ENCODE measurements at places on chromosomes 11 and 22.

DNA sequence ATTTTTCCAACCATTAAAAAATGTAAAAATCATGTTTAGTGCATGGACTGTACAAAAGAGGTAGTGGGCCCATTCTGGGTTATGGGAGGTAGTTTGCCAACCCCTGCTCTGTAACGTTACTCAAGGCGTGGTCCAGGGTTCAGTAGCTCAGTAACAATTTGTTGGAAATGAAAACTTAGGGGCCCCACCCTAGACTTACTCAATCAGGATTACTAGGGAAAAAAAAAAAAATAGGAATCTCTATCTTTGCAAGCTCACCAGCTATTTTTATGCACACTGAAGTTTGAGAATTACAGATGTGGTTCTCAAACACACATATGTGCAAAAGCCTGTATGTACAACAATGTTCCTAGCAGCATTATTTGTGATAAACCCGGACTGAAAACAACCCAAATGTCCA is 17.3 kb upstream of the LMO2 start:
- DNase-seq: no peak

DNA sequence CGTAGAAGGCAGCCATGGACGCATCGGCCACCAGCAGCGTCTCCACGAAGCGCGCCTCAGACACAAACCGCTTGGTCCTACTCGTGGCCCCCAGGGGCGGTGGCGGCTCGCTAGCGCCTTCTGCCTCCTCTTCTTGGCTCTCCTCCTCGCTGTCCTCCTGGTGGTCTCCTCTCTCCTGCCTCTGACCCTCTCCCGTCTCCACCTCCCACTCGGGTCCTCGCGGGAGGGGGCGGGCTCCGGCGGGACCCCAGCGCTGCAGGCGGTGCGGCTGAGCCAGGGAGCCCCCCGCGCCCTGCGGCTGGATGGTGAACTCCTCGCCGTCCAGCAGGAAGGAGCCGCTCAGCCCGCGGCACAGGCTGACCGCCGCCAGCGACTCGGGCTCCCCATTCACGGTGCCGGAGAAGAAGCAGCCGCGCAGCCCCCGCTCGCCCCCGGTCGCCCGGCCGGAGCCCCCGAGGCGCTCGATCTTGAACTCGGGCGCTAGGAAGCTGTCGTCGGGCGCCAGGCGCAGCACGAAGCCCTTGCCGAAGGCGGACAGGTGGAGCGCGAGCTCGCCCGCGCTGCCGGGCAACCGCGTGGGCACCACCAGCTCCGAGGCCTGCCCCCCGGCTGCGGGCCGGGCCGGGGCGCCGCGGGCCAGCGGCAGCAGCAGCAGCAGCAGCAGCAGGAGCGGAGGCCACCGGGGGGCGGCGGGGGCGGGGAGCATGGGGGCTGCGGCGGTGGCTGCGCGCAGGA is 661 bp downstream of the ADAMTS8 start:
- peak; percentile 61 for DNase-seq

DNA sequence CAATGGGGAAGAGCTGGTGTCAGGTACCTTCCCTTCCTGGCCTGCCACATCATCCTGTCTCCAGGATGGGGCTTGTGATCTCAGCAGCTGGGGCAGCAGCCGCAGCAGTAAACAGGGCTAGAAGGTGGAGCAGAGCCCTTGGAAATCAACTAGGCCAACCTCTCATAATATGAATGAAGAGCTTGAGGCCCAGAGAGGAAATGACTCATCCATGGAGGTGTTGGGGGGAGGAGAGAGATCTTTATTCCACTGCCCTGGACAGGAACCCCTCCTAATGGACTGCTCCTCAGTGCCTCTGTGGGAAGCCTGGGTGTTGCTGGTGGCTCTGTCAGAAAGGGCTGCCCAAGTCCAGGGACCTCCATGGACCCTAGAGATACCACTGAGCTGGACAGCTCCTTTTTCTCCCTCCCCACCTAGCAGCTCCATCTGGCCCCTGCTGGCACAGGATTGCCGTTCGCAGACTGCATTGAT is 111.8 kb downstream of the OSBP2 start:
- DNase-seq: no peak

- DNase-seq: no peak
Measured at GRCh38 chr11:128297805-128298204, 289.6 kb downstream of the ETS1 start.

DNA sequence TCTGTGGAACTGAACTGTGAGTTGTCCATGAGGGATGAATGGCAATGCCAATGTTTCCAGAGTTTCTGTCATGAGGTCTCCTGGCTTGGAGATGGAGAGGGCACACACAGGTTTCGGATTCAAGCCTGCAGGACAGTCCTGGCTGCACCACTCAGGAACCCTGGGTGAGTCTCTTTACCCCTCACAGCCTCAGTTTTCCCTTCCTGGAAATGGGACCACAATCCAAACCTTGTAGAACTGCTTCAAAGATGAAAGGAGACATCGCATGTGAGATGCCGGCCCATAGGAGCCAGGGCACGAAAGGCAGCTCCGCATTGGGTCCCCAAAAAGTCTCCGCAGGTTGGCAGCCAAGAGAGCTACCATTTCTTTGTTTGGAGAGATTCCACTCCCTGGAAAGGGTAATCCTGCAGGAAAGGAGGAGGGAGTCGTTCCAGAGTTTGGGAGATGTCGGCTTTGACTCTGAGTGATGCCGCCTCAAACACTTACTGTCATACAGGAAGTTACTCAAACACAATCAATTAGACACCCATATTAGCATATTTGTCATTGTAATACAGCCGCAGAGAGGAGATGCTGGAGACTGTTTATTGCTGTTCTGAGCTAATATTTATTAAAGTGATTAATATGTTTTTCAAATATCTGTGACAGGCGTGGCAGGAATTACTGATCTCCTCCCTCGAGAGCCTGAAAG is 318.3 kb downstream of the MN1 start:
- no peak for DNase-seq

- DNase-seq: peak; percentile 55
Measured at GRCh38 chr22:25069758-25070481, 117.4 kb downstream of the KIAA1671 start.

- no peak for DNase-seq
Measured at GRCh38 chr22:41157083-41157482, 48.0 kb upstream of the L3MBTL2 start.

DNA sequence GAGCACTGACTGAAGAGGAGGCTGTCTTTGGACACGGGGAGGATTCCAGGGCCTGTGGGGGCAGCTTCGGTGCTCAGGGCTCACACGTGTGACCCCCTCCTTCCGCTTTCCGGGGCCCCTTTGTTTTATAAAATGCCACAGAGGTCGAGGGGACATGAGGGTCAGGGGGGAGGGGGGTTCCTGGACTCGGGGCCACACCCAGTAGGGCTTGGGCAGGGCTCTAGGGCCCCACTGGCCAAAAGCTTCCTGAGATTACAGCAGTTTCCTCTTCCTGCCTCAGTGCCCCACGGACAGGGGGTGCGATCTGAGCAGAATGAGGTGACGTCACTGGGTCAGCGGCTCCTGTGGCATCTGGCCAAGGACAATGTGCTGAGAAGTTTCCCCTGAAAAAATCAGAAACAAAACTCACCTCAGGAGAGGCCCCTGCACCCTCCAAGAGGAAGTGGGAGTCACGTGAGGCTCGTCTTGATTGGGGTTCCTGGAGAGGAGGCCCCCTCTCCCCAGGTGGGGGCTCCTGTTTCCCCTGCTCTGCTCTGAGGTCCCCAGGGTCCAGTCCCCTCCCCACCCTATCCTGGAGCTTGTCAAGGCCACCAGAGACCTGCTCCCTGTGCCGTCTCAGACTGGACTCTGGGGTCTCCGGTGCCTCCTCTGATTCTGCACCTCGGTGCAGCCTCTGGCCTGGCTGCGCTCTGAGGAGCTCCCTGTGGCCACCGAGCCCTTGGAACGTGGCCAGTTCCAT is 6.4 kb upstream of the IFITM3 start:
- DNase-seq: peak; percentile 70

DNA sequence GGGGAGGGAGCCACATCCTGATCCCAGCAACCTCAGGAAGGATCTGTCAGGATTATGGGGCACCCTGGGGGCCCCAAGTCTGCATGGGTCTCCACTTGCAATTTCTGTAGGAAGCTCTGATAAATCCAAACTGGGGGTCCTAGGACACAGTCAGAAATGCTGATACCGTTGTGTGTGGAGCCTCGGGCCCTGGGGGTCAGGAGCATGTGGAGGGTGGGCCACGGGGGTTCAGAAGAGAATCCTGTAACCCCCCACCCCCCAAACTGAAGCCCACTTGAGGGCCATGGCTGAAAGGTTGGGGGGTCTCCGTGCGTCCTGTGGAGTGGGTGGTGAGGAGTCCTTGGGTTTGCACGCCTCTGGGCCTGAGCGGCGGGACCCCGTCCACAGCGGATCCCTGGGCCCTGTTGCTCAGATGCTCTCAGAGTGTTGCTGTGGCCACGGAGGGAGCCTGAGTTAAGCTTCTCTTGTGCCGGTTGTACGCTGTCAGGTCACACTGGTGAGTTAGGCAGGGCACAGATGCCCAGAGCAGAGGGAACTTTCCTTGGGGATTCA is 72.2 kb downstream of the LRP5 start:
- no peak for DNase-seq

- DNase-seq: peak; percentile 48
Measured at GRCh38 chr22:46547883-46548244, 10.4 kb upstream of the CELSR1 start.

- no peak for DNase-seq
Measured at GRCh38 chr11:64059339-64060140, 23.8 kb downstream of the FLRT1 start.

GRCh38 chr11:6269994-6270393 is 10.4 kb downstream of the CCKBR start:
- no peak for DNase-seq

DNA sequence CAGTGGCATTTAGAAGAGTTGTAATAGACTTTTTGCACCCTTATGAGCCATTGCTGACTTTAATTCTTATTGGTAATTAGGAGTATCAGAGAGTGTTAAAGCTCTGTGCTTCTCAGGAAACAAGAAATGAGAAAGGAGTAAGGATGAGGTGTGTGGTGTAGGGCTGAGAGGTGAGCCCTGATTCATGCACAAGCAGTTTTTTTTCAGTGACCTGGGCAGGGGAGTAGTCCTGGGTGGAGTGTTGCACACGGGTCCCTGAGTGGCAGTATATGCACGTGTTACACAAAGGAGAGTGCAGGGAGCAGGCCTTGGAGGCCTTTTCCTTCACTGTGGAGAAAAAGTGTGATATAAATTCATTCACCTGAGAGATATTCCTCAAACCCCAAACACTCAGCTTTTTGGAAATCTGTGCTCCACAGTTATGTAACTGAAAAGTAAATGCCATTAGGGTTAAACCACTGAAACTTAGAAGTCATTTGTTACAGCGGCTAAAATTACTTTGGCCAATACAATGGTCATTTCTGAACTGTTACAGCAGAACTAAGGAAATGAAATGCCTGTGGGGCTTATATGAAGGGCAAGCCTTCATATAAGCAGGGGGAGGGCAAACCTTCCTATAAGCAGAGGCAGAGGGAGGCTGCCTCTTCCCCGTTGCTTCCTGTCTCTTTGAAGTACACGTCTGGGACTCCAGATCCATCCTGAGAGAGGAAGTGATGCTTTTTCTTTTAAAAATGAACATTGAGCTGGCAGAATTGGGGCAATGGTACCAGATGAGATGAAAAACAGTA is 62.6 kb upstream of the OLFML1 start:
- DNase-seq: no peak

- DNase-seq: no peak
Measured at GRCh38 chr22:22769434-22770279, 118.0 kb upstream of the IGLL5 start.

DNA sequence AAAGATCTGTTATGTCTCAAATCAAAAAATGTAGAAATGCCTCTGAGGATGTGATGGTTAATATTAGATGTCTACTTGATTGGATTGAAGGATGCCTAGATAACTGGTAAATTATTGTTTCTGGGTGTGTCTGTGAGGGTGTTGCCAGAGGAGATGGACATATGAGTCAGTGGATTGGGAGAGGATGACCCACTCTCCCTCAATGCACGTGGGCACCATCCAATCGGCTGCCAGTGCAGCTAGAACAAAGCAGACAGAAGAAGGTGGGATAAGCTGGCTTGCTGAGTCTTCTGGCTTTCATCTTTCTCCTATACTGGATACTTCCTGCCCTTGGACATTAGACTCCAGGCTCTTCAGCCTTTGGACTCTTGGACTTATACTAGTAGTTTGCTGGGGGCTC is 430.3 kb downstream of the SOX6 start:
- no peak for DNase-seq

- DNase-seq: peak; percentile 27
Measured at GRCh38 chr11:200224-201003, 6.8 kb downstream of the BET1L start.

GRCh38 chr11:65492637-65493366 is 6.0 kb upstream of the MALAT1 start:
- peak; percentile 80 for DNase-seq

- no peak for DNase-seq
Measured at GRCh38 chr11:129102225-129102624, 89.9 kb downstream of the ARHGAP32 start.

DNA sequence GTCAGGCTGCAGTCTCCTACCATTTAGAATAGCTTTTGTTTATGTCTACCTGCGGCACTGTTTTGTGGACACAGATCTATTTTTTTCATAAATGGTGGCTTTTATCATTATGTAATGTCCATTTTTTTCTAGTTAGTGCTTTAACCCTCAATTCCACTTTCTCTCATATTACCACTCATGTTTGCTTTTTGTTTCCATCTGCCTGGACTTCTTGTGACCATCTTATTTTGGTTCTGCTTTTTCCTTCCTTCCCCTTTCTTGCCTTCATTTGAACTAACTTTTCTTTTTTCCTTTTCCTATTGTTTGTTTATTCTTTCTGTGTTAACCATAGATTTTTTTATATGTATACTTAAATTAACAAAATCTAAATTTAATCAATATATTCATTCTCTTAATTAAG is 98.5 kb upstream of the SLC22A12 start:
- no peak for DNase-seq

DNA sequence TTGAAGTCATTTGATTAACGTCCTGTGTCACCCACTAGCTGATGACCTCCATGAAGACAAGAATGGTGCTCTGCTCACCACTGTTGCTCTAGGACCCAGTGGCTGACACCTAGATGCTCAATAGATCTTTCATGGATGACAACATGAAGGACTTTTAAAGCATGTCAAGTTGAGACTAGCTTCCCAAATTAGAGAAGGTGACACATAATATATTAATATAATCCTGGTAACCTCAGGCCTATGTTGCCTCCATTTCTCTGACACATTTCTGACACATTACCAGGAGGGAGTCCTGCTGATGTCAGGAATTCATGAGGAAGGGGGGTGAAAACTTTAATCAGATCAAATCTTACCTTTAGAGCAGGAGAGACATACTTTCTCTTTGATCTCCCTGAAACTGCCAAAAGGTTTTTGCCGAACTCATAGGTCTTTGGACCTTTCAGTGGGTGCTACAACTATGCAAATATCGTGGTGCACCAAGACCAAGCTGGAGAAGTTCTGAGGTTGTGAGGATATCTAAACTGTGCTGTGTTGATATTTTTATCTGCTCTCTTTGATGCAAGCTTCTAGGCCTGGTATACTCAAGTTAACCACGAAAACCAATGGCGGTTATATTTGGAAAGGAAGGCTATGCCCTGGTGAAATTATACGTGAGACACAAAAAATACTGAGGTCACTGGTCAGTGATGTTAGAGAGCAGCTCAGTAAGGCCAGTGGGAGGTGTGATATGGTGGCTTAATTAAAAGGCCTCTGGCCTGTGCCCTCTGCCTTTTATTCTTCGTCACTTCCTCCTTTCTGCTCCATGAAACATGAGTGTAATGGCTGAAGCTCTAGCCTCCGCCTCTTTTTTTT is 13.2 kb upstream of the AMPD3 start:
- no peak for DNase-seq

GRCh38 chr22:50184902-50185374 is 775 bp upstream of the TRABD start:
- DNase-seq: no peak

GRCh38 chr11:19959210-19959609 is 201.1 kb downstream of the DBX1 start:
- no peak for DNase-seq
